Fibroblast of the aortic adventitia (primary cell): ENCODE measurements at places on chromosomes 11 and 22. TPM values are rescaled to one million over a fixed set of nuclear protein-coding genes. Genes with fewer than 3 reads are reported as not detected.

Gene NCR3LG1
- 4.6 and 11.7 TPM in 2 replicates for total RNA-seq

Gene SLC5A4
- not detected in 2 replicates for total RNA-seq

DNA sequence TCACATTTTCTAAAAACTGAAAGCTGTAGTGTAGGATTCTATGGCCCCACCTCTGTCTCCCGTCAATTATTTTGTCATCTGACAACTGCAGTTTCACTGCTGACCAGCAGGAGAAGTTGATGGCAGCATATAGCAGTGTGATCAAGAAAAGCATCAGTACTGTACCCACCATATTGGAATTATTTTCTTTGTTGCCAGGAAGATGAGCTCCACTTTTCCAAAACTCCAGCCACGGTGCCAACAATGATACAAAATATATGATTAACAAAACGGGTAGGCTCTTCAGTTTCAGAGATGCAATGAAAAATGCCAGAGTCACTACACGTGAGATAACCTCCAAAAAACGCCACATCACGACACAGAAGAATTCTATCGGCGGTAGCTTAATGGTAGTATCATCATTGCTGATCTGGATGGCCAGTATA lies 41.3 kb downstream of the XKR3 start:
- DNase-seq: no peak

DNA sequence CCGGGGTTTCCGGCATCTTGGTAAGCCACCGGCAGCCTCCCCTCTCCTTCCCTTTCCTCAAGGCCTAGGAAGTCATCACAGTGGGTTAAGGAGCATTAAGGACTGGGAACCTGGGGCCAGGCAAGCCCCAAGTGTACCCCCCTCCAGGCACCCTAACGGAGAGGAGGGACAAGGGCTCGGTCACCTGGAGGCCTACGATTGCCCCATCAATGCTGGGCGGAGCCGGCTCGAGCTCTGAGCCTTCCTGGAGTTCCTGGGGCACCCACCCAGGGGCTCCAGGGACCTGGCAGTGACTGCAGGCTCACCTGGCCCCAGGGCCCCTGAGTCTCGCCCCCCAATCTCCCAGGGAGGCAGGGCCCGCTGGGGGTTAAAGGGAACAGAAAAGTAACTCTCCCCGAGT lies 34.5 kb upstream of the EIF3D start:
- no peak for DNase-seq

- no peak for DNase-seq
Measured at GRCh38 chr11:31812383-31813381, 1.6 kb upstream of the PAX6 start.

GRCh38 chr11:83545494-83546260 lies 259.5 kb upstream of the CCDC90B start:
- DNase-seq: no peak
